Stimulated activated CD8-positive, alpha-beta memory T cell treated with anti-CD3 and anti-CD28 coated beads, Interleukin-4, amount 100 ng/mL, for 1 hour (primary cell): ENCODE measurements at places on chromosomes 16 and 17.
A peak's percentile ranks its signal among the peaks of the same experiment; 100 is the strongest.

DNA sequence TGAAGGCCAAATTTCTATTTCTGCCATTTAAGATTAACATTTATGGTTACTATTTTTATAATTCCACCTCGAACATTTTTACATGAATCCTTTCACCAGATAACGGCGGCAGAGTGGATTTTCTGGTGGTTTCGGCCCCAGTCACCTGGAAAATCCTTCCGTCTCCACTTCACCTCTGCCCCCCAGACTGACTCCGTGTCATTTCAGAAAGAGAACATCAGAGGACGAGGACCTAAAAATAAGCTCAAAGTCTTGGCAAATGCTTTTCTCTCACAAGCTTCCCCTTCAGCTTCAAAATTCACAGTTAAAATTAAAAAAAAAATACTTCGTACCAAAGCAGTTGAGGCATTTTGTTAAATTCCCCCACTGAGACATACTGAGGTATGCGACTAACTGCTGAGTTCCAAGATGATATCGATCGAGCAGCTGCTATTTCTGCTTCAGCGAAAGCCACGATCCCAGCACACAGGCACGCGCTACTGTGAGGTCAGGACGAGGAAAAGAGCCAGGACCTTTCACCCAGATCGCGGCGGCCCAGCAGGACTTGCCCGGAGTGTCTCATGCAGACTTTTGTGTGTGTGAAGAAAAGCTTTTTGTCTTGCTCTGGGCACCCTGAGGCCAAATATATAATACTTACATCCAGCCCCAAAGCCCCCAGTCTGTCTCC, 36.8 kb downstream of the ASPA start:
- no peak for DNase-seq

DNA sequence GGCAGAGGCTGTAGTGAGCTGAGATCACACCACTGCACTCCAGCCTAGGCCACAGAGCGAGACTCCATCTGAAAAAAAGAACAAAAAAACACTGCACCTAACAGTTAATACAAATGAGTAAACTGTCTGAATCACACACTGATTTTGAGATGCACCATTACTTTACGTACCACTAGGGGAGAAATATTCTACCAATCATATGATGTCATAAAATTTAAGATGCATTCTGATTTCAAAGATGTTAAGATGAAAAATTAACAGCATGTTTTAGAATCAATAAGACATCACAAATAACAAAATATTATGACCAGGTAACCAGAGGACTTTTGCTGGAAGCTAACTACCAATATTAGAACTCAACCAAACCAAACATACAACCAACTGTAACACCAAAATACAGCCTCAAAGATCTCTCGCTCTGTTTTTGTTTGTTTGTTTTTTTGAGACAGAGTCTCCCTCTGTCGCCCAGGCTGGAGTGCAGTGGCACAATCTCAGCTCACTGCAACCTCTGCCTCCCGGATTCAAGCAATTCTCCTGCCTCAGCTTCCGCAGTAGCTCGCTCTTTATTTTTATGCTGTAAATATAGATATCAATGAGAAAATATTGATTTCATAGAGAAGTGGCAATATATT, 31.6 kb downstream of the GLG1 start:
- no peak for DNase-seq

DNA sequence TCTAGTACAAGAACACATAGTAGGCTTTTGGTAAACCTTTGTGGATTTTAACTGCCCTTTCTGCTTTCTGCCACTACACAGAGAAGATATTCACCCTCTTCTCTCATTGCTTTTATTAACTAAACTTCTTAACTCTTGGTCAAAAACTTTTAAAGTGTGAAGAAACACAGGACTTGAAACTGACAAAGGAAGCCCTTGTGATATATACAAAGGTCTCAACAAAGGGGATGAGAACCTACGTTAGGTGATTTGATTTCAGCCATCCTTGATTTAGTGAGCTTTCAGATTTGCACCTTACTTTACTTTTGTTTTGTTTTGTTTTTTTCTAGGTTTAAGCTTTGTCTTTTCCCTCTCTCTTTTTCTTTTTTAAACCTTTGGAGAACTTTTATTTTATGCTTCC, 66.9 kb downstream of the TBX4 start:
- DNase-seq = no peak

DNA sequence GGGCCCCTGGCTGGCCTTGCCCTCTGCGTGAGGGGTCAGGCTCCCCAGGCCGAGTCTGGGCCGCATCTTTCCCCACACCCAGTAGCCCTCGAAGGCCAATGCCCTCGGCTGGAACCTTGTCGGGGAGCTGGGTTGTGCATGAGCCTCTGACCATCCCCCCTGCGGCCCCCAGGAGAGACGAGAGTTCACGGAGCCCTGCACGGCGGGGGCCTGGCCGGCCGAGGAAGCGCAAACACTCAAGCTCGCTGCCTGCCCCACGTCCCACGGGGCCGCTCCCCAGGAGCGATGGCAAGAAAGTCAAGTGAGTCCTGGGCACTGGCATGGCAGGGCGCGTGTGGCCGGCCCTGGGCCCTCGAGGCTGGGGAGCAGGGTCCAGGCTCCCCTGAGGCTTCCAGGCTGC, 57.3 kb downstream of the BAHCC1 start:
- no peak for DNase-seq

DNA sequence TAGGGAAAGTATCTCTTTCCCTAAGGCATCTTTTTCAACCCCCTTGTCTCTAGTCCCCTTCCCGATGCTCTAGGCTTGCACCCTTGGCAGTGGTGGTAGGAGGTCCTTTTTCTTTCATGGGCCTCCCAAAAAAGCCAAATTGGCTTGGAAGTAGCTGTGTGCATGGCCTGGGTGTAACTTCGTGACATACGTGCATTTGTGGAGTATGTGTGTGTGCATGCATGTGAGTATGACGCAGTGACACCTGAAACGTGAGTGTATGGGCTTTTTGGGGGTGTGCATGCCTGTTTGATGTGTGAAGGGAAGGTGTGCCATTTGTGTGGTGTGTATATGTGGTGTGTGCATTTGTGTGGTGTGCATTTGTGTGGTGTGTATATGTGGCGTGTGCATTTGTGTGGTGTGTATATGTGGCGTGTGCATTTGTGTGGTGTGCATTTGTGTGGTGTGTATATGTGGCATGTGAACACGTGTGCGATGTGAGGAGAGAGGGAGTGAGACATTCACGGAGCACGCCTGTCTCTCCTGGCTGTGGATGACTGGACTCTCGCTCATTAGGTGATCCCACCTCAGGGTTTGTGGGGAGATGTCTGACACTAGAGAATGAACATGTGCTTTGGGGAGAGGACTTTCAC, 15.7 kb downstream of the IGFBP4 start:
- DNase-seq = no peak

GRCh38 chr17:66620528-66620927, 214.4 kb upstream of the CACNG5 start:
- DNase-seq = no peak

DNA sequence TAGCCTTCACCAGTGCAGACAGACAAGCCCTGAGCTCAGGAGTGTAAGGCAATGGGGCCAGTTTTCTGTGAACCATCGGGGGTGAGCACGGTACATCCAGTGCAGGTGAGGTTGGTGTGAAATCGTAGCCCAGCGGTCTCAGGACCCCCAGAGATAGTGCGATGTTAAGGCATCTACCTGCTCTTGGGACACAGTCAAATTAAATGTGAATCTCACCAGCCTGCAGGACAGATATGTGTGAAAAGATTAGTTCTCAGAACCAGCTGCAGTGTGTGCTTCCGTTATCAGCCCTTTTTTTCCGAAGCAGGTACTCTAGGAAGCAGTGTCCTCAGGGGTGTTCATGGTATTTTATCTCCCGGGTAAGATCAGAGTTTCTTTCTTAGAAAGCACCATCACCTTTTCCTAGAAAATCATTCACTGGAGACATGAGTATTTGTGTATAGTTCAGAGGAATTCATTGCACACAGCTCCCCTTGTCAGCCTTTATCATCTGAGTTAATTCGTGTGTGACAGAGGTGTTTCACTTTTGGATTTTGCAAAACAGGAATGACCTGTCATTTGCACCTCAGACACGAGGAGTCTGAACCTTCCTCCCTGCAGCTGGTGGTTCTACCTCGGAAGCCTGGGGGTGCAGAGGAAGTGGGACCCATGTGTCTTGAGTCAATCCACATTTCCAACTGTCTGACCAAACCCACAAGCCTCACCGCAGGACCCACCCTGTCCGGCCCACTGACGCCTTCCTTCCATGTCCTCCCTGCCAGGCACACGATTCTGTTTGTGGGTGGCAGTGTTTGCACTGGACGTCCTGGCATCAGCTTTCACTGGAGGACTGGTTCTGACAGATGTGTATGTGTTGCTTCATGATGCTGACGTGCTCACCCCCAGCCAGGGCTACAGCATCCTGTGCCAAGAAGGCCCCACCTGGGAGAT, 107.8 kb downstream of the CLEC16A start:
- peak; percentile 9 for DNase-seq

GRCh38 chr17:82723169-82723807, 6.8 kb downstream of the FN3KRP start:
- no peak for DNase-seq

DNA sequence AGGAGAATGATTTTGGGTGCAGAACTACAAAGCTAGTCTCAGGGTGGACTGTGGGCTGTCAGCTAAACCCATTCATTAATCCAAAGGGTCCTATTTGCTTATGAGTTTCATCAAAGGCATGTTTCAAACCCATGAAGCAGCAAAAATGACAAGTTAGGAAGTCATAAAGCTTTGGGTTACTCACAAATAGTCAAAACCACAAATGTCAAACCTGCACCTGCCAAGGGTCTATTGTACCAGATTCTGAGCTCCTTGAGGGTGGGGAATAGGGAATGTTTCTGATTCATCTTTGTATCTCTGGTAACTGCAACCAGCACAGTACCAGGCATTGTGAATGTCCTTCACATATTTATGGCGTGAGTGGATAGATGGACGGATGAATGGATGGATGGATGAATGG, 317.7 kb downstream of the MAF start:
- no peak for DNase-seq

DNA sequence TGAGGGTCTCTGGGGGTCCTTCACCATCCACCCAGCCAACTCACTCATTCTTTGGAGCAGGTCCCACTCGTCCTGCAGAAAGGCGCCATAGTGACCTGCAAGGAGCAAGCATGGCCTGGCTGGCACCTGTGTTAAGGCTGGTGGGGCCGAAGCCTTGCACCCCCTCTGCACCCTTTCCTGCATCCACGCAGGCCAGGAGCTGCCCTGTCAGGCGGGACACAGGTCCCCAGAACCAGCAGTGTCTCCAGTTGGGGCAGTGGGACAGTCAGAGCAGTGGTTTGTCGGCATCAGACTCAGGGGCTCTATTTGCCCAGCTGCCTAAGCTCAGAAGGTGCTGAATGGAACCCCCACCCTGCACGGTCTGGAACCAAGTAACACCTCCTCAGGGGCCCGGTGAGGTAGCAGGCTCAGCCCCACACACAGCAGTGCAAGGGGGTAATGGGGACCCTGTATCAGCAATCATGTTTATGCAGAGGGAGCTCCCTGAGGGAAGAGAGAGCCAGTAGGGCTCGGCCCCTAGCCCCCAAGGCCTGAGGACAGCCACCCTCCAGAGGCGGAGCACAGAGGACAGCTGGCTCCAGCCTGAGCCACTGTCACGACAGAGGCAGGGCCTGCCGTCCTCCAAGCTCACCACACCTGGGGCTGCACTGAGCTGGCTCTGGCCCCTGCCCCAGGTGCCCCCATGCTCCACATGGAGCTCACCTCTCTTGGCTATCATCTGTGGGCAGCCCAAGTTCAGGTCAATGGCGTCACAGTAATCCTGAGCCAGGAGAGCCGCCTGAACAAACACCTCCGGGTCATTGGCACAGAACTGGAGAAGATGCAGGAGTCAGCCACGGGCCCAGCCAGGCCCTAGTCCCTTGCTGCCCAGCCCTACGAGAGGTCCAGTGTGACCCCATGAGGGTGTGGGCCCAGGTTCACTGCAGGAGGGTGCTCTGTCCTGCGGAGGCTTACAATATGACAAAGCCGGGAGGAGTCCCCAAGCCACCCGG, 1.9 kb downstream of the DUS1L start:
- no peak for DNase-seq

- no peak for DNase-seq
Measured at GRCh38 chr16:77500934-77501664, 66.3 kb upstream of the ADAMTS18 start.

DNA sequence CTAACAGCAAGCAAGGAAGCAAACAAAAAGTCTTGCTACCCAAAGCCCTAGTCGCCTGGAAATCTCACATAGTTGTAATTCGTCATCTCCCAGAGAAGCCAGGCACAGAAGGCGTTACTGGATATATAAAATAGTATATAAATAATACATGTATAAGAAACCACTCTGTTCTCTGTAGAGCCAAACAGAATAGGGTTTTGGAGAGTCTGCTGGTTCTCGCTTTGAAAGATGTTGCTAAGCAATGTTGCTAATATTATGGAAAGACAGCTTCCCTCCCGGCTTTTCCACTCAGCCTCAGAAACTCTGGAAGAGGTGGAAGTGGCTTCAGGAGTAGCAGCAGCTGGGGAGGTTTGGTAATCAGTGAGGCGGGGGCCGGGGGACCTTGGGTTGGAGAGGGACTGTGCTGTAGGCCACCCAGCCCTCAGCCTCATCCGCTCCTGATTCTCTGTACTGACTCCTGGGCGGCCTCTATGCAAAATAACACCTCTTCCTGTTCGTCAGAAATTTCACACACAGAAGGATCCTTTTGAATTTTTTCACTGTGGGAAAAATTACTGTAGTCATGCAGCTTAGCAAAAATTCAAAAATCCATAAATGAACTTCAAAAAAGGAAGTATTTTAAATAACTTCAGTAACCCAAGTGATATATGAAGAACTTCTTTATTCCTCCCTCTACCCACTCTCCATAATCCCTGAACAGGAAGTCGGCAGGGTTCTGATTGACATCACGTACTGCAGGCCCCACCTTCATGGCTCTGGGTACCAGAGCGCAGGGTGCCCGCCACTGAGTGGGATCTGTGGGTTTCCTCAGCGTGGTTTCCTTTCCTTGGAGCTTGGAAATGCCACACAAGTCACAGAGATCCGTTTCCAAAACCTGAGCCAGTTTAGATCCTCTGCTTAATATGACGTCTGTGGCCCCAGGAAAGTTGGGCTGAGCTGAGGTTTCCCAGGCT, 51.4 kb downstream of the RAP1GAP2 start:
- DNase-seq = no peak

DNA sequence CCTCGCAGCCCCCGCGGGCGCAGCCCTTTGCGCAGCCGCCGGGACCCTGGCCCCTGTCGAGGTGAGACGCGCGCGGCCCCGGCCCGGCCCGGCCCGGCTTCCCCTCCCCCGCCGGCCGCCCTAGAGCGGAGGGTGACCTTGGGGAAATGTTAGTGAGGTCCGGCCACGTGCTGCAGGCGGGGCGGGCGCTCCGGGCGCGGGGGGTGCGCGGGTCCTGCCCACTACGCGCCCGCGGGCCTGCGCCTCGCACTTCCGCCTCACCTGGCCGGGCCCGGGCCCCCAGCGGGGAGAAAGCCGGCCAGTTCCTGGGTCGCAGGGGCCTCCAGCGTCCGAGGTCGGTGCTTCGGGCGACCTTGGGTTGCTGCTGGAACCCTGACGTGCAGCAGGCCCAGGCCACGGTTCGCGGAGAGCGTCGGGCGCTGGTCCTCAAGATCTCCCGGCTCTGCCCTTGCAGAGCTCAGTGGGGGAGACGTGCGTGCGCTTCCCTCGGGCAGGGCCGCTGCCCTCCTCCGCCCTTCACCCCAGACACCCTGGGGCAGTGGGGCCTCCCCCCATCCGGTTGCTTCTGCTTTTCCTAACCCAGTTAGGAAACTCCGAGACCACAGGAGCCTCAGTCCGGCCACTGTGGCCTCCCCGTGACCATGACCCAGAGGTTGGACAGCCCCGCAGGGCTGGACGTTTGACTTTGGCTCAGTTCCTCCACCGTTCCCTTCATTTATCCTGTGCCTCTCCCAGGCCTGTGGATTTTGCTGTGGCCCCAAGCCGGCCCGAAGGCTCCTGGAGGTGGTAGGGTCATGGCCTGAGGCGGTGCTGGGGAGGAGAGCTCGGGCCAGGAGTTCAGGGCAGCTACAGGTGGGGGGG, 791 bp downstream of the MCRIP2 start:
- DNase-seq = no peak

GRCh38 chr17:37170881-37171425, 204.8 kb upstream of the C17orf78 start:
- no peak for DNase-seq
